ENCODE measurements at places on chromosomes 16 and 17.

DNA sequence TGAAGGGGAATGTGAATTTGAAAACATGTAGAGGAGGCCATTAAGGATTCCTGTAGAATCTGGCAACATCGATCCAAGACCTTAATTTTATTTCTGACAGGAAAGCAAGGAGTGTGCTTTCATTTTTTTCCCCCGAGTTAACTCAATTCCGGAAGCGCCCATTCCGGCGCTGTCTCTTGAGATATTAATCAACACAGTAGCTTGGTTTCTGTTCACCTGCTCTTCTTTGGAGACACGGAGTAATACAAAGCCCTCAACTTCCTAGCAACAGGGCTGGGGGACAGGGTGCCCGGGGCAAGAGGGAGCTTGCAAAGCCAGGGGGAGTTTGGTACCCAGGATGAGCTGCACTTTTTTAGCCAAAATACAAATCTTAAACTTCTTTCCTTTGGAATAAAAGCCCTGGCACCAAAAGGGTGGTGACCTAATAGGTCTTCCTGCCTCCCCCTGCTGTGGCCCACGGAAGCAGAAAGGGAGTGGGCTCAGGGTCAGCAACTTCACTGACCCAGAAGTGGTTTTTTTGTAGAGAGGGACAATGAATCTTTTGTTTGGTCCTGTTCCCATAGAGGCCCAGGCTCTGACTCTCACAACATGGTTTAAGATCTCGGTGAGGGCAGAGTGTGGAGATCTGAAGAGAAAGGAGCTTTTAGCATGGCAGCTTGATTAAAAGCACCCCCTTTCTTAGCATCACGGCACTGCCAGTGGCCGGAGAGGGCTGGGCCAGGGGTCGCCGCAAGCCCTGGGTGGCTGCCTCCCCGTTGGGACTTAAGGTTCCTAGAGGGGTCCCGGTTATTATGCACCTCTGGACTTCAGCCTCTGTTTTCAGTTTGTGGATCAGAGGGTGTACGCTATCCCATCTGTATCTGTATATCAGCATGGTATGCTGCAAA, 207.3 kb downstream of the CCDC182 start:
- DNase-seq: no peak

DNA sequence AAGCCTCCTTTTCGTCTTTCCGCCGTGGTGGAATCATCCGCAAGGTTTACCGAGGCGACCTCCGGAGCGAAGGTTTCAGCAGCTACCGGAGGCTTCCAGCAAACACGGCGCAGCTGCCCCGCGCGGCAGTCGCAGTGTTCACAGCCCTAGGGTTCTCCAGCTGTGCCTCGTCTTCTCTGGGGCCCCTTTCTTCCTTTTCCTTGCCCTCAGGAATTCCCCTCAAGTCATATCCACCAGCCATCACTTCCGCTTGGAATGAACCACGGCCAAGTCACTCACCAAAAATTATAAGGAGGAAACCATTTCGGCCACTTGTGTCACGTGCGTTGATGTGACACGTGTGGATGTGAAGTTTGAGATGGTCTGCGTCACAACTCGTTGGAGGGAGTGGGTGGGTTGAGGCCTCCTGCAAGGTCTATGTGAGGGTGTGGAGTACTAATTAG, 636 bp upstream of the ERN1 start:
- DNase-seq: no peak

DNA sequence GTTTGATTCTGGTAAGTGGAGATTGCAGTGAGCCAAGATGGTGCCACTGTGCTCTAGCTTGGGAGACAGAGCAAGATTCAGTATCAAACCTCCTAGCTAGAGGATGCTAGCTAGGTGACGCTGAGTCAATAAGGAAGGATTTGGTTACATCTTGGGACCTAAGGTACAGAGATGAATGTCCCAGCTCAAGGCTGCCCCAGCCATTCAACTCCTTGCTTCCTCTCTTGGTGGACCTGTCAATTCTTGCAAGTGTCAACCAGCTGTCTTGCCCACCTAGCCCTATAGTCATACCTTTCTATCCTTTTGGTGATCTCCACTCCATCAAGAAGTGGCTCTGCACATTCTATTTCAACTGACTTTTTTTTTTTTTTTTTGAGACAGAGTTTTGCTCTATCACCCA, 1.4 kb upstream of the MILR1 start:
- no peak for DNase-seq

DNA sequence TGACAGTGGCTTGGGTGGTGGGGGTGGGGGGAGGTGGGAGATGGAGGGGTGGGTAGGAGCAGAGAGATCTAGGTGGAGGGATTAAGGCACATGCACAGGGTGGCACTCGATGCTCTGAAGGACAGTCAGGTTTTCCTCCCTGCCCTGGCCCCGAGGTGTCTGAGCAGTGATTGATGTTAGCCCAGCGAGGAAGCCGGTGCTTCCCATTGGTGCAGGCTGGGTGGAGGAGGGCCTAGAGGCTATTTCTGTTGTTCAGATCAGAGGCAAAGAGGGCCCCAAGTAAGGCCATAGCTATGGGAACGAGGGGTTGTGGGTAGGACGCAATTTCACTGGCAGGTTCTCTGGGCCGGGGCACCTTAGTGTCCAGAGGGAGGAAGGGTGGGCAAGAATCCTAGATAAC, 23.1 kb downstream of the CACNA1G start:
- DNase-seq: no peak

- no peak for DNase-seq
Measured at GRCh38 chr17:43316522-43317142, 82.2 kb upstream of the ARL4D start.

- DNase-seq: no peak
Measured at GRCh38 chr16:81319221-81319912, 4.6 kb downstream of the GAN start.

- no peak for DNase-seq
Measured at GRCh38 chr16:83599789-83600462, 207.9 kb upstream of the HSBP1 start.

DNA sequence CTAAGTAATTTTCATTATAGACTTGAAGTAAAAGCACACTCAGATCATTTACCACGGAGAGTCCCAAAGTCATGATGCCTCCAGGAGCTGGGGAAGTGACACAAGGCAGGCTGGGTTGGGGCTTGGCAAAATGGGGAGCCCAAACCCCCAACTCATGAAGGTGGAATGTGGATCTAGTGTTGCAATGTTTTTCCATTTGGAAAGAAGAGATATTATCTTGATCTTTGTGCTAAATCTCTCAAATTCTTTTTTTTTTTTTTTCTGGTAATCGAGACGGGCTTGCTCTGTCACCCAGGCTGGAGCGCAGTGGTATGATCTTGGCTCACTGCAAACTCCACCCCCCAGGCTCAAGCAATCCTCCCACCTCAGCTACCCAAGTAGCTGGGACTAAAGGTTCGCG, 7.5 kb upstream of the KCNG4 start:
- no peak for DNase-seq

DNA sequence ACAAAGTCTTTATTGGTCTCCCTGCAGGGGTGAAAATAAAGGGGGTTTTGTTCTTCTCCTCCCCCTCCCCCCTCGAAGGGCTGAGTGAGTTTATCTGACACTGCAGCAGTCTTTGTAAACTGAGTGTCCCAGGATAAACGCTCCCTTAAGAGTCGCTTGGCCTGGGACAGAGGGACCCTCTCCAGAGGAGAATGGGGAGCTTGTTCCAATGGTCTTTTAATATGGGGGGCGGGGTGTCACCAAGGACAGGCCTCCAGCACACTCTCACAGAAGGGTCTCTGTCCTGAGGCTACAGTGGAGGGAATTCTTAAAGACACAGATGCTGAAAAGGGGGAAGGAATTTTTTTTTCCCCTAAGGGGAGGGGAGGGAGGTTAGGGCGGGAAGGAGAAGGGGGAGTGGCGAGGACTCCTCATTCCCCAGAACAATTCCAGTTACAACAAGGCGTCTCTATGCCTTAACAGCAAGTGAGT, 455.5 kb downstream of the SOX9 start:
- no peak for DNase-seq

DNA sequence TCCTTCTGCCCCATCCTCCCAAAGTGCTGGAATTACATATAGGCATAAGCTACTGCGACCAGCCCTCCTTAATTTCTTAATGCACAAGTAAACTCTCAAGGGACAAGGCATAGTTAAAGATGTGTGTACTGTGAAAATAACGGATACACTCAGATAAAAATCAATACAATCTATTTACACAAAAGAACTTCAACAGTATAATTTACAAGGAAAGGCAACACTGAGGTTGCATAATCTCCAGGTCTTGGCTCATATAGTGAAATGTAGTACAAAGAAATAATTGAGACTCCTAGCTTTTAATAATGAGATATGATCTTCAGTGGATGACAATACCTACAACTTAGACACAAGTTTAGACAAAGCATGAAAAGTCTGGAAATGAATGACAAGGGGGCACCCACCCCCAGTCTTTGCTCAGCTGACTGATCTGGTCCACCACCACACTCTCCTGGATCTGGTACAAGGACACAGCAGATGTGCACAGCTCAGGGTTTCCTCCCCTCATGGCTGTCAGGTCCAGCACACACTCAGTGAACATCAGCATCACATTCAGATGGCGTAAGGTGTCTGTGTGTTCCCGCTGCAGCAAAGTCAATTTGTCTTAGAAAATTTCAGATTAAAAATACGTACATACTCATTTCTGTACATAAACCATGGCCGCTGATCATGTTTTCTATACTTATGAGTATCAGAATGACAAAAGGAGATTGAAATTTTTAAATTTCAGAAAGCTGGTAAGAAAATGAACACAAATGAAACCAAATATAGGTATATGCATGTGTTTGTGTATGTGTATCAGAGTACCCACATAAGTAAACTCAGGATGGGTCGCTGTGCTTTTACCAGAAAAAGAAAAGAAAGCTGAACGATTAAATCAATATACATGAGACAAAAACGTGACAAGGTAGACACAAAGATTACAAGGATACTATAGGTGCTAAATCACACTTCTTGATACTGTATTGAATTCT, 33.7 kb upstream of the ALDH3A1 start:
- no peak for DNase-seq

DNA sequence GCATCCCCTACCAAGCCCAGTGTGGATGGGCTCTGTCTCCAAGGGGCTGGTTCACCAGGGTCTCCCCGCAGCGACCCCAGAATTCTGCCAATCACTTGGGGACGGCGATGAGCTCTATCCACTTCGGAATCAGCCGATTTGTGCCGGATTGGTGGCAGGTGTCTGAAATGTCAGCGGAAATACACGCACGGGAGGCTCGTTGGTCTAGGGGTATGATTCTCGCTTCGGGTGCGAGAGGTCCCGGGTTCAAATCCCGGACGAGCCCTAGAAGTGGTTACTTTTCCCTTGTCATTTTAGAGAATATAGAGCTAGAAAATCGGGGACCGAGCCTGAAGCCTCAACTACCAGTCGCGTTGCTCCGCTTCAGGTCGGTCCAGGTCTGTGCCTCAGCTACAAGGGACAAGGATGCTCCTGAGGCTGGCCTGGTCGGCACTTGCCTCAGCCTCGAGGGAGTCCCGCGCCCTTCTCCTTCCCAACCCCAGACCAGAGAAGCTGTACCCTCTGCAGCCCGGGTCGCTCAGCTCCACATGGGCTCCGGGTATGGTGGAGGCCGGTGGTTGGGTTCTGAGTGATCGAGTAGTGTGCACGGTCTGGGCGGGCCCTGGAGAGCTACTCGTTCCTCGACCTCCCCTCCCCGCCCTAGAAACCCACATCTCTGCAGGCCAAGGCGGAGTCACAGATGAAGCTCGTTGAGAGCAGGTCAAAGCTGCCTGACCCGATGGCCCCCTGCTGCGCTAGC, 16.0 kb upstream of the OR1F1 start:
- no peak for DNase-seq

- no peak for DNase-seq
Measured at GRCh38 chr17:83173914-83174361, 94.5 kb downstream of the METRNL start.
